T-helper 2 cell treated with Interferon-gamma antibody and Interleukin-4, amounts not matched to agents 5 μg/mL and 100 μg/mL, for 36 hours (primary cell): ENCODE measurements at places on chromosomes 1 and 21.
A peak's percentile ranks its signal among the peaks of the same experiment; 100 is the strongest.

DNA sequence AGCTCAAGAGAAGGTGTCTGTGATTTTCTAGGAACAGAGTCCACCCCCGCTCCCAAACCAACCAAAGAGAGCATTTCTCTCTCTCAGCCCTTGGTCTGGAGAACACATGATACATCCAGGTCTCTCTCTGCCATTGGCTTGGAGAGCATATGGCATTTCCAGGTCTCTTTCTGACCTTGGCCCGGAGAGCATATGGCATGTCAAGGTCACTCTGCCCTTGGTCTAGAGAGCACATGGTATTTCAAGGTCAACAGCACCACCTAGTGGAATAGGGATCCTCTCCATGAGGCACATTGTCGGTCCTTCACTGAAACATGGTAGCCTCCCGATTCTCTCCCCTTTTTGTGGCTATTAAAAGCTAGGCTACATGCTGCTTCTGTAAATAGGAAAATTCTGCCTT lies 437.7 kb upstream of the OLFM3 start:
- DNase-seq = no peak

DNA sequence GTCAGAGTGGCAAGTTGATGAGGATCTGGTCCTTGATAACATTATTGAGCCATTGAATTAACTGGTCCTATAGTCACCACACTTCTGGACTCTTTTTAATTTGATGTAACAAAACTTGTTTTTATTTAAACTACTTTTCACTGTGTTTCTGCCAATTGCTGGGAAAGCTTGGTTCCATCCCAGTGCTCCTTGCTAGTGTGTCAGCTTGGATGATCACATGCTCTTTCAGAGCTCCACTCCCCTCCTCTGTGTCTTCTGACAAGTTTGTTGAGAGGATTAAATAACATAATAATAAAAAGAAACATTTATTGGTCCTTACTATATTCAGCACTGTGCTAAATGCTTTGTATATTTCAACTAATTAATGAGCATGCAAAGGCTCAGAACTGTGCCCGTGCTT lies 448.5 kb upstream of the B3GALT2 start:
- DNase-seq = no peak

DNA sequence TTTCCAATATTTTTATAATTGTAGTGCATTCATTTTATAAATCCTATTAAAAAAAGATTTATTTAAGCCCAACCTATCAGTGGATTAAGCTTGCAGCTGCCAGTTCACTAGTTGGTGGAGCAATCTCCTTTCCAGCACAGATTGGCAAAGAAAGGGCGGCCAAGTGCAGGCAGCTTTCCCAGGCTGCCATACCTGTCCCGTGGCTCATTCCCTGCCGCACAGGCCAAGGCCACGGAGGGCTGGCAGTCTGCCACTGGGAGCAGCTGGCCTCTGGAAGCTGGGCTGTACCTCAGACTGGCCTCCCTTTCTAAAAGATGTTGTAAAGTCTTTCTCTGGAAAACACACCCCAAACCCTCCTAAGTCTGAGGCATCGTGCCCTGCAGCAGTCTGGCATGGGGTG lies 74.2 kb downstream of the SIM2 start:
- no peak for DNase-seq

DNA sequence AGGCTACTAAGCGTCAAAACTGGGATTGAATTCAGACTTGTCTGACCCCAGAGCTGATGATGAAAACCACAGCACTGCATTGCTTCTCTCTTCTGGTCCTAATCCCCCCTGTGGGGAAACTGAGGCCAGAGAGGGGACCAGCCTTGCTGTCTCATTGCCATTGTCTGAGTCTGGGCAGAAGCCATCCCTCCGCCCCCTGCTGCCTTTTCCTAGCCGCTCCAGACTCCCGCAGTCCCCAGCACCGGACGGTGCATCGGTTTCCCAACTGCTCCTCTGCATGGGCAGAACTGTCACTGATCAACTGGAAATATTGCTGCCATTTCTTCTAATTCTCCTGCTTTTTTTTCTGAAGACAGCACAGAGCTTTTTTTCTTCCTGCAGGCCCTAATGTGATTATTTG lies 157.4 kb downstream of the ACTL8 start:
- DNase-seq = no peak

- DNase-seq = no peak
Observed at GRCh38 chr1:199194862-199195261, 556.0 kb downstream of the PTPRC start.

- DNase-seq = no peak
Observed at GRCh38 chr21:32790626-32791025, 19.1 kb upstream of the PAXBP1 start.

DNA sequence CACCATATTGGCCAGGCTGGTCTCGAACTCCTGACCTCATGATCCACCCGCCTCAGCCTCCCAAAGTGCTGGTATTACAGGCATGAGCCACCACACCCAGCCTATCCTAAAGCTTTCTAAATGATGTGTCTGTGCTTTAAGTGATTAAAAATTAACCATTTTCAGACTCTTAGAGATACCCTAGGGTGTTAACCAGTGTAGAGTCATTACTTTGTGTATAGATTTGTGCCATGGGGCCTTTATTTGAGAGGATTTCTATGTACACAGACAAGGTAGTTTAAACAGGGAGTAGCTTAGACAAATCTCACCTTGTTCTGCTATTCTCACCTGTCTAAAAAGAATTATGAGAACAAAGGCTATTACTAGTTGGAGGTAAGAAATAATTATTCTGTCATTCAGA lies 12.7 kb upstream of the PLEKHM2 start:
- no peak for DNase-seq

GRCh38 chr1:10033359-10033845 lies 644 bp downstream of the UBE4B start:
- DNase-seq = peak; percentile 17

- no peak for DNase-seq
Observed at GRCh38 chr1:161285521-161285920, 24.2 kb downstream of the MPZ start.

DNA sequence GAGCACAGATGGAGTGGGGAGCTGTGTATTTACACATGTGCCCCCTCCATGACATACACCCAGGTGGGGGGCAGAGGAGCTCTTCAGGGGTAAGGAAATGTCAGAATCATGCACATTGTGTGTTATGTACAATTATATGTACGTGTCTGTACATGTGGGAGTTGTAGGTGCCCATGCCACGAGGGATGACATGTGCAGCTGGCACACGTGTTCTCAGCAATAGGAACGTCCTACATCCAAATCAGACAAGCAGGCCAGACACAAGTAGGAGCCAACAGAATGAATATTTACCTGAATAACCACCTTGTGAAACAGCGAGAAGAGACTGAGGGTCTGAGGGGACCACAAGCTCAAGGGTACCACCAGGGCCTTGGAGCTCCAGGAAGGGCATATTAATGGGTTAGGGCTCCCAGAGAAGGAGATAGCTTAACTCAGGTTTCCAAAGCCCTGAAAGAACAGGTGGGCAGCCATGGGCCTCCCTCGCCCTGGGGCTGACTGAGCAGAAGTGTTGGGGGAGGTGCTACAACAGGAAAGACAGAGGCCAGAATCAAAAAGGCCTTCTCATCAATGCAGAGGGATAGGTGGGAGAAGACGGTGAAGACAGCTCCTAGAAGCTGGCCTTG lies 3.2 kb downstream of the COL16A1 start:
- DNase-seq = no peak

DNA sequence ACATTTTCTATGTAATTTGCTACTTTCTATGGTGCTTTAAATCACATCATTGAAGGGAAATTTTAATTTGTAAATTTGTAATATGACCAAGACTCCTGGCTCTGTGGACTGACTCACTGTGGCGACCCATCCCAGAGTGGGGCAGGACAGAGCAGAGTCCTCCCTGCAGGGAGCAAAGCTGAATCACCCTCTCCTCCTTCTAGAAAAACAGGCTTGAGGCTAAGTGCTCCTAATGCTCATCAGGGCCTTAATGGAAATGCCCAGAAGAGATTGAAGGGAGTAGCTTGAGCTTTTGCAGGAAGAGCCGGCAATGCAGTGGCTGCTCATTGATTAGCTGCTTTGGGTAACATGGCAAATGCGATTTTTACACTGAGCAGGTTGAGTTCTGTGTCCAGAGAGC lies 16.8 kb downstream of the S100A10 start:
- DNase-seq = no peak

GRCh38 chr1:228066891-228067654 lies 15.4 kb upstream of the ARF1 start:
- DNase-seq = no peak

DNA sequence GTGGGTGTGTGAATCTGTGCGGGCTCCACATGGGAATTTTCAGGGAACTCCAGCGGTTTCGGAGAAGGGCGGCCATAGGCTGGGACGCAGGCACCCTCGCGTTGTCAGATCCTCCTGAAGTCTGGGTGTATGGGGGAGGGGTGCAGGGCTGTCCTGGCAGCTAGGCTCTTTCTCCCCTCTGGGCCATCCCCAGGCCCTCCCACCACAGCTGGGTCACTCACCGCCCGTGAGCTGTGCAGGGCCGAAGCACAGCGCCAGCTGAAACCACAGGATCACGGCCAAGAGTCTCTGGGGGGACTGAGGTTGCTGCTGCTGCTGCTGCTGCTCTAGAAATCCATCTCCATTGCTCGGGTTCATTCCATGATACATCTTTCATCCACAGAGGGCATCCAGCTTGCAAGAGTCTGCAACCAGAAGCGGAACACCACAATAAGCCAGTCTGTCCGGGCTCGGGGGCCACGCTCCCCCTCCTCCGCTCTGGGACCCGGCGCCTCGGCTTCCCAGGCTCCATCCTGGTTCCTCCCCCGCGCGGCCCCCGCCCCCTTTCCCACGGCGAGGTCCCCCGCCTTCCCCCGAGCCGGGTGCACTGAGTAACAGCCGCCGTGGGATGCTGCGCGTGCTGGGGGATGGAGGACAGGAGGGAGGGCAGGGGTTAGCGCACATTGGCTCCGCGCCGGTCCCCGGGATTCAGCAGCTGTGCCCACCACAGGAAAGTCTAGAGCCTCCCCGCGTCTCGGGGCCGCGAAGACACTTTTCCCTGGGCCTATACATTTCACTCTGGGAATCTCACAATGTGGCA lies 720 bp downstream of the SUSD4 start:
- no peak for DNase-seq

DNA sequence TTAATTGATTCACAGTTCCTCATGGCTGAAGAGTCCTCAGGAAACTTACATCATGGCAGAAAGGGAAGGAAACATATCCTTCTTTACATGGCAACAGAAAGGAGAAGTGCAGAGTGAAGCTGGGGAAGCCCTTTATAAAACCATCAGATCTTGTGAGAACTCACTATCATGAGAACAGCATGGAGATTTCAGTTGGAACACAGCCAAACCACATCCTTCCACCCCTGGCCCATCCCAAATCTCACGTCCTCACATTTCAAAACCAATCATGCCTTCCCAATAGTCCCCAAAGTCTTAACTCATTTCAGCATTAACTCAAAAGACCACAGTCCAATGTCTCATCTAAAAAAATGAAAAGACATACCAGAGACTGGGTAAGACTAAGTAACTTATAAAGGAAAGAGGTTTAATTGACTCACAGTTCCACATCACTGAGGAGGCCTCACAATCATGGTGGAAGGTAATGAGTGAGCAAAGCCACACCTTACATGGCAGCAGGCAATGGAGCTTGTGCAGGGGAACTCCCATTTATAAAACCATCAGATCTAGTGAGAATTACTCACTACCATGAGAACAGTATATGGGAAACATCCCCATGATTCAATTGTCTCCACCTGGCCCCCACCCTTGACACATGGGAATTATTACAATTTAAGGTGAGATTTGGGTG lies 105.2 kb downstream of the MRPL39 start:
- peak; percentile 77 for DNase-seq

GRCh38 chr1:79708646-79709265 lies 702.2 kb upstream of the ADGRL4 start:
- DNase-seq = no peak

GRCh38 chr1:173639102-173639501 lies 4.0 kb downstream of the TEX50 start:
- DNase-seq = no peak

DNA sequence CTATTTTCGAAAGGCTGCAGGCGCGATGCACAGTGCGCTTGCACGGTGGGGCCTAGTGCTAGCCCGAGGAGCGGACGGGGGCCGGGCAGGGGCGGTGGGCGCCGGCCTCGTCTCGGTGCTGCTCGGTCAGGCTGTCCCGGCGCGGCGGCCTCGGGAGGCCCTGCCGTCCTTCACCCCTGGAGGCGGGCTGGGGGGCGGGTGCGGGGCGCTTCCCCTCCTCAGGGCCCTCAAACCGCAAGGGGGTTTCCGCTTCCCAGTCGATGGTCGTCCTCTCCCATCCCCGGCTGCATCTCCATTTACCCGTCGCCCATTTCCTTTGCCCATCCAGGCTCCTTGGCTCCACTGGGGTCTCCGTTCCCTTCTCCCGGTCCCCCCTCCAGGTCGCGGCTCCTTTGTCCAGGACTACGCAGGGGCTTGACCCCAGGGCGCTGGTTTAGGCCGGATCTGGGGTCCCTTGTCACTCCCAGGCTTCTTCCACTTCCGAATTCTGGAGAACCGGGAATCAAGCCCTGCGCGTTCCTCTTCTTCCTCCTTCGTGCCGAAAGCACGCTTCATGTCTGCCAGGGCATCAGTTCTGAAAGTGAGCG lies 196.3 kb upstream of the LMO4 start:
- no peak for DNase-seq

- no peak for DNase-seq
Observed at GRCh38 chr1:225514671-225515081, 86.8 kb upstream of the LBR start.

DNA sequence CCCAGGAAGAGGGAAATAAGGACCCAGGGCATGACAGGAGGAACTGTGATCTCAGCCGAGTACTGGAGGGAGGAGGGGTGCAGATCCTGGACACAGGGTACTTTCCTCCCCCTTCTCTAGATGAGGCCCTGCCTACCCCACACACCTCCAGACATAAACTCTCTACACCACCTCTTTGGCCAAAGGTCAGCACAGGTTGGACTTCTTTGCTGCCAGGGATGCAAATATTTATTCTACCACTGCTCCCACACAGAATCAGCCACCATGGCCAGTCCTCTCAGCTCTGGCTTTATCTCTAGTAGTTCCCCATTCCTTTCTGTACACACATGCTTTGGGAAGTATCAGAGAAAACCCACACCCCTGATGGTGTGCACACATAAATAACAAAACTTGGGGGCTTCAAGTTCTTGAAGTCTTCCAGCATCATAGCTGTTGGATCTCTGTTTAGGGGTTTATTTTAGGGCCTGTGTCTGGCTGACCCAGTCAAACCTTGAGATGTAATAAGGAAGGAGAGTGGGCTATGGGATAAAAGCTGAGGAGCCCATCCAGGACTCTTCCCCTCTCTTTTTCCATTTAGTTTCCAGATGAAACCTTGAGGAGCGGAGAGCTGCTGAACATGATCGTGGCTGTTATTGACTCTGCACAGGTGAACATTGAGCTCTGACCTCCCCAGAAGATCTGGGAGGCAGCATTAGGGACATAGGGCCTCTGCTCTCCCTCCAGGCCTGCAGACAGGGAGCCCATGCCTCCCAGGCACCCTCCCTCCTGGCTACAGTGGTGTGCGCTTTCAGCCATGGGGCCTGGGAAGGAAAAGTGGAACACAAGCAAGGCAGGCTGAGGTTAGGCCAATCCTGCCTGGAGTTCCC lies 6.7 kb upstream of the SLC27A3 start:
- DNase-seq = no peak

GRCh38 chr1:17791480-17791879 lies 36.3 kb downstream of the ACTL8 start:
- no peak for DNase-seq

GRCh38 chr21:42414928-42415769 lies 11.4 kb downstream of the UBASH3A start:
- DNase-seq = peak; percentile 96

- no peak for DNase-seq
Observed at GRCh38 chr1:24801176-24801575, 55.9 kb downstream of the CLIC4 start.

GRCh38 chr1:226711976-226712741 lies 26.9 kb downstream of the ITPKB start:
- DNase-seq = peak; percentile 54

GRCh38 chr1:35668506-35668905 lies 27.2 kb upstream of the PSMB2 start:
- DNase-seq = no peak
